ENCODE measurements at places on chromosomes 2 and 18.

DNA sequence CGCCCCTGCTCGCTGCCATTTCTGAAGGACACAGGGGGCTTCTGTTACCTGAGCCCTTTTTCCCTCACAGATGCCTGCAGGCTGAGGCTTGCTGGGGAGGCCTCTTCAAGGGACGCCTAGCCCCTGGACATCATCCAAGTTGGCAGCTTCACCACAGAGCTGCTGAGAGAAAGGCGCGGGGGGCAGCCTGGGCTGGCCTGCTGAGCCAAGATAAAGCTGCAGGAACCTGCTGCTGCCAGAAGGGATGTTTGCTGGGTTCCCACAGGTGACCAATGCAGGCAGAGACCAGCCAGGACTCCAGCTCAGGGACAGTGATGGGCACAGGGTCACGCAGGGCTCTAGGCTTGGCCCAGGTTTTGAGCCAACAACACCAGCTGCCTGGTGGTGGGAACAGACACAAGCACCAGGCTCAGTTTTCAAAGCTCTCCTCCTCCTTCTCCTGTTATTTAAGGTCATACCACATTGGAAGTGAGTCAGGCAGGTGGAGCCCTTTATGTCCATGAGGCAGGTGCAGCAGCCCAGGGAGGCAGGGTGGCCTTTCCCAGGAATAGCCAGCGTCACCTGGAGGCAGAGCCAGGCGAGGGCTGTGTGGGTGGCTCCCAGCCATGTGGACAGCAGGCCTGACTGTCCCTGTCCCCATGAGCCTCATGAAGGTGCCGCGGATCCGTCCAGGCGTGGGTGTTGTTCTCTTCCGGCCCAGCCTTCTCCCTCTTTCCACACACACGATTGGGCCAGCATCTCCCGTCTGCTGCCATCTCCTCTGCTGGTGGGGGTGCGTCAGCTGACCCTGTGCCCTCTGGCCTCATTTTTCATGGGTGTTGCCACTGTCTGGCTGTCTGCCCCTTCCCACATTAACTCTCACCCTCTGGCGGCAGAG lies 515.5 kb upstream of the MYT1L start:
- DNase-seq: no peak

DNA sequence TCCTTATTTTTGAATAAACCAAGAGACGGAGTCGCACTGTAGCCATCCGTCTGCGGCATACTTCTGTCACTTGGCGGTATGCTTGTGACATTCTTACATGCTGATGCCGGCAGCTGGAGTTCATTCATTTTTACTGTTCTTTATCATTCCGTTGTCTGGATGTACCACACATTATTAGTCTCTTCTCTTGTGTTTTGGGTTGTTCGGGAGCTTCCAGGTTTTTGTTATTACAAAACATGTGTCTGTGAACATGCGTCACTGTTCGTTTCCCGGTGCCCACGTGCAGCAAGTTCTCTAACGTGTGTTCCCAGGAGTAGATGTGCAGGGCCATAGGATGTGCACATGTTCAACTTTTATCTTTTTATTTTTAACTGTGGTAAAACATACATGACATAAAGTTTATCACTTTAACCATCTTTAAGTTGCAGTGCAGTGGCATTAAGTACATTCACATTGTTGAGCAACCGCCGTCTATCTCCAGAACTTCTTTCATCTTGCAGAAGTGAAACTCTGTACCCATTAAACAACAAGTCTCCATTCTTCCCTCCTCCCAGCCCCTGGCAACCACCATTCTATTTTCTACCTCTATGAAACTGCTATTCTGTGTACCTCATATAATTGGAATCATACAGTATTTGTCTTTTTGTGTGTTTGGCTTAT lies 40.1 kb downstream of the MTCL1 start:
- no peak for DNase-seq

DNA sequence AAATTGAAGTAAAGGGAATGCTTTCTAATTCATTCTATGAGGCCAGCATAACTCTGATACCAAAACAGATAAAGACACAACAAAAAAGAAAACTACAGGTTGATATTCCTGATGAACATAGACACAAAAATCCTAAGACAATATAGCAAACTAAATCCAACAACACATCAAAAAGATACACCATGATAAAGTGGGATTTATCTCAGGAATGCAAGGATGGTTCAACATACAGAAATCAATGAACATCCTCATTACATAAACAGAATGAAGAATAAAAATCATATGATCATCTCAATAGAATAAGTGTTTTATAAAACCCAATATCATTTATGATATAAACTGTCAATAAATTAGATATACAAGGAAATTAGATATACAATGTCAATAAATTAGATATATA lies 65.7 kb downstream of the ZSWIM2 start:
- no peak for DNase-seq

DNA sequence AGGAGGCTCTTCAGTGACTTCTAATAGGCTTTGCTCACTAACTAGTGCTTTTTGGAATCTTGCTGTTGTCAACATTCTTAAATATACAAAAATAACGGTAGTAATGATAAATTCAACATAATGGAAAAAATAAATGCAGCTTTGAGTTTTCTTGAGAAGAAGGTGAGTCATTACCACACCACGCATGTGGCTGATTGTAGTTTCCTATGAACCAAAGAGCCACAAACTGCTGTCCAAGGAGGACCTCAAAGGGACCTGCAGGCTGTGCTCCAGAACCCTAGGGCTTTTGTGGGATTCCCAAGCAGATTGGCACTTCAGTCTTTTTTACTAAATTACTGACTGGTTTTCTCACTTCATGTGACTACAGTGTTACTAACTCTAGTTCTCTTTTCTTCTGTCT lies 66.7 kb downstream of the TPGS2 start:
- no peak for DNase-seq

GRCh38 chr2:100200985-100201384 lies 58.6 kb upstream of the AFF3 start:
- DNase-seq: no peak

GRCh38 chr2:212097001-212097400 lies 441.6 kb downstream of the ERBB4 start:
- no peak for DNase-seq

DNA sequence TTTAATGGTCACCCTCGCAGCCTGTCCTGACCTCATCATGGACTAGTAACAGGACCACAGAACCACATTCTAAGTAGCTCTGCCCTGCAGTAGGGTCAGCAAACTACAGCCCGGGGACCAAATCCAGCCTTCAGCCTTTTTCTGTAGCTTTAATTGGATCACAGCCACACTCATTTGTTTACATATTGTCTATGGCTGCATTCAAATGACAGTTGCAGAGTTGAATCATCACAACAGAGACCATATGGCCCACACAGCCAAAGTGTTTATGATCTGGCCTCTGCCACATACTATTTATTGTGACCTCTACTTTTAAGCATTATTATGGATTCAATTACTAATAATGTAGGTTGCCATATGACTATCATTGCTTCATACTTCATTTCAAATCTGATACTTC lies 47.7 kb downstream of the MAP3K19 start:
- no peak for DNase-seq

- DNase-seq: peak; percentile 66
These were observed 24.3 kb downstream of the CRIM1 start for GRCh38 chr2:36379710-36380448.

- no peak for DNase-seq
These were observed 88.9 kb upstream of the RGPD4 start for GRCh38 chr2:107737756-107738155.

DNA sequence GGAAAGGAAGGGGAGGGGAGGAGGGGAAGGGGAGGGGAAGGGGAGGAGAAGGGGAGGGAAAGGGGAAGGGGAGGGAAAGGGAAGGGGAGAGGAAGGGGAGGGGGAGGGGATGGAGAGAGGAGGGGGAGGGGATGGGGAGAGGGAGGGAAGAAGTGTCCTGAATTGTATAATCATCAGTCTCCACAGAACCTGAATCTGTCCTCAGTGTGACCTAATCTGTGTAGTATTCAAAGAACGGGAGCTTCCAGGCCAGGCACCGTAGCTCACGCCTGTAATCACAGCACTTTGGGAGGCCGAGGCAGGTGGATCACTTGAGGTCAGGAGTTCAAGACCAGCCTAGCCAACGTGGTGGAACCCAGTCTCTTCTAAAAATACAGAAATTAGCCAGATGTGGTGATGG lies 41.1 kb upstream of the CCDC150 start:
- no peak for DNase-seq

DNA sequence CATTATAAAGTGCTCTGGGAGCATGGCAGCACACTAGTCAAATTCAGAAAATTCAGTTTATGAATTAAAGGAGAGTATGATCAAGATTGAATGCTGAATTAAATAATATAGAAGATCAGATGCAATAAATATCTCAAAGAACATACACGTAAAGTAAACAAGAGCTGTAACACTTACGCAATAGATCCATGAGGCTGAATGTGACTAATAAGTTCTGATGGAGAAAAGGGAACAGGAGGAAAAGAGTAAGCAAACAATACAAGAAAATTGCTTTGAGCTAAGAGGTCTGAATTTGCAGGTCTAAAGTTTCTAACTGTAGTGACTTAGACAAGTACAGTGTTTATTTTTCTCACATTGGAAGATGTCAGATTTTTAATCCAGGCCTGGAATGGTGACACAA lies 646.7 kb upstream of the ZNF804A start:
- no peak for DNase-seq

DNA sequence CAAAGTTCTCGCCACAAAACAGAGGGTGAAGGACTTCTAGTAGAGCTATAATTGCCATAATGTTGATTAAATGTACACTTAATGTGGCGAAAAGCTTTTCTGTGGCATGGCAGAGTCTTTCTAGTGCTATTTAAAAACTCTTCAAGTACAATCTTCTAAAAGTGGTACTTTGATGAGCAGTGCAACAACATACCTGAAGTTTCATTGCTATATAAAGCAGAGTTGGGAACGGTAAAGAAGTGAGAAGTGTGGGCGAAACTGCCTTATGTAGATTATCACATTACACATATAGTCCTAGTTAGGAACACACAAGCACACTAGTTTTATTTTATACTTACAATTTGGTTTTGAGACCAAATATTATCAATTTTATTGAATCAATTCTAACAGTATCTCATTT lies 49.5 kb downstream of the FIGN start:
- DNase-seq: no peak

DNA sequence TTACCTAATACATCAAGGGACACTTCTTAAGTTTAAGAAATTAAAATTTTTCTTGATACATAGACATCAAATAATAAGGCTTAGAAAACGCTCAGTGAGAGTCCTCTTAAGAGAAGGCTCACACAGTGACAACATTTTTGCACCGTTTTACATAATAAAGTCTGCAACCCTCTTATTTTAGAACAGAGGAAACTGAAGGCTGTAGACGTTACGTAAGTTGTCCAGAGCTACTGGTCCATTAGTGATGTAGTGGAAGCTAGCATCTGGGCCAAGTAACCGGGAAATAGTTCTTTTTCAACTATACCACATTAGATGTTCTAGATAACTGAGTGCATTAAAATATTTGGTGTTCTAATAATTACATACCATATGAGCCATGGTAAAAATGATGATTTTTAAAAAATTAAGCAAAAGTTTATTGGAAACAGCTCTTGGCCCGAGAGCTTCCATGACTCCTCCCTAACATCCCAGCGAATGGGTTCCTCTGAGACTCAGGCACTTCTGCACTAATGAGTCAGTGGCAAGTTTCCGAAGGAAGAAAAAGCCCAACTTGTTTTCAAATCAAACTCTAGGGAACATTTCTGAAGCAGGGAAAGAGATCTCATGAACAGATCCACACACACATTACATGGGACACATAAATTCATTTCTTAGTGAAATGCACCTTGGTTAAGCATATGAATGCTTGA lies 232.6 kb upstream of the PXDN start:
- DNase-seq: no peak

- DNase-seq: no peak
These were observed 392.7 kb upstream of the FANCL start for GRCh38 chr2:58633613-58634365.

DNA sequence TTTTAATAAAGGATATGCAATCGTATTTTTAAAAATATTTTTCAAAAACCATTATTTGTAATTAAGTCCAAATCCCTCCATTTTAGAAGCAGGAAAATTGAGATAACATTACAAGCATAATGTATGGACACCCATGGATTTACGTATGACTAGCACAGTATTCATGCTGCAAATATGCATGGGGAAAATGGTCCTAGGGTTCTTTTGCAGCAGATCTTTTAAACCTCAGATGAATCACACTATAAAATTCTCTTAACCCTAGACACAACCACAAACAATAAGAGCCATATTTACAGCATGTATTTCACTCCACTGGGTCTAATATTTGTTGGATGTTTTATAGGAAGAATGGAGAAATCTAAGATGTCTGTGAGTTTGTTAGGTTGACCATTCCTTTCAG lies 453.4 kb downstream of the TGIF1 start:
- DNase-seq: peak; percentile 79

- no peak for DNase-seq
These were observed 468.7 kb upstream of the ZEB2 start for GRCh38 chr2:144988591-144988990.

GRCh38 chr2:151024696-151025251 lies 236.9 kb downstream of the RBM43 start:
- DNase-seq: no peak

DNA sequence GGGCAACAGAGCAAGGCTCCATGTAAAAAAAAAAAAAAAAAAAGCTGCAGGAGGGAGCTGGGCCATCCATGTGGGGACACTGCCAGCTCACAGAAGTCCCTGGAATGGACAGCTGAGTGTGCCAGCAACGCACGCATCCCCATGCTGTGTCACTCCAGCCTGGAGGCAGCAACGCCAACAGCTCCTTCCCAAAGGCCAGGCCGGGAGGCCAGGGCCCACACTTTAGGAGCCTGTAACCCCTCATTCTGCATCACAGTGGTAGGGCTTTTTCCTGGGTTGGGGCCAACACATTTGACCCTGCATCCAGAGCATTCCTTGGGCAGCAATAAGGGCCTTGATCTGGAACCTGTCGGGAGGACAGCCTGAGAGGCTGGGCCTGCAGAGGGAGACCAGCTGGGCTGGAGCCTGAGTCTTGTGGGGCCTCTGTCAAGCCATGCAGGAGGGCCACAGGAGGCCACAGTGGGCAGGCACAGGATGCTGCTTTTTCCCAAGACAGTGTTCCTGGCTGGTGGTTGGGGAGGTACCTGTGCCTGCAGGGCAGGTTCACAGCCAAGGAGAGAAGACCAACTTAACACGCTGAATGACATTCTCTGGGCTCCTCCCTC lies 16.8 kb upstream of the KCNK3 start:
- DNase-seq: no peak

DNA sequence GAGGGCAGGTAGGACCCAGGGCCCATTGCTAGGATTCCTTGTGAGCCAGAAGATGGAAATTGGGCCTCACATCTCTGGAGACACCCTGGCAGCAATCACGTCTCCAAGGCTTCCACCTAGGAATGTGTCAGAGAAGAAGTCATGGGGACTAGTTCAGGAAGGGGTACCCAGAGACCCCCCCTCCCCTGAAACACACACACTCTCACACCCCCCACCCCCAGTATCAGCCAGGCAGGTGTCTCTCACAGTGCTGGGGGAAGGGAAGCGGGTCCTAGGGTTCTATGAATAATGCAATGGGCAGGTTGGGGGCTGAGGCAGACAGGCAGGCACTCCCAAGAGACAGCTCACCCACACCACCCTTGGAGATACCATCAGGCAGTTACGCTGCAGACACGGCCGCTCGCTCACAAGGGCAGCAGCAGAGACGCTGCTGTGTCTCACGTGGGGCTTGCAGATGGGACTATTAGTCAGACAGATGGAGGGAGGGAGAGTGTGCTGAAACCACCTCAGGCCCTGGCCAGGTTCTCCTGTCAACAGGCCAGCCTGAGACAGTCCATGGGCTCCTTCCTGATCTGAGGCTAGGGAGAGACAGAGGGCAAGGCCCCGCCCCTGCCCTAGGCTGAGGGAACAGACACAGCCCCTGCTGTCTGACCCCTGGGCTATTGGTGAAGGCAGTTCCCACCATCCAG lies 134.6 kb downstream of the CYP26B1 start:
- DNase-seq: no peak
